Muscle of leg (tissue), 16 donors: ENCODE measurements at places on chromosomes 5 and 9.

DNA sequence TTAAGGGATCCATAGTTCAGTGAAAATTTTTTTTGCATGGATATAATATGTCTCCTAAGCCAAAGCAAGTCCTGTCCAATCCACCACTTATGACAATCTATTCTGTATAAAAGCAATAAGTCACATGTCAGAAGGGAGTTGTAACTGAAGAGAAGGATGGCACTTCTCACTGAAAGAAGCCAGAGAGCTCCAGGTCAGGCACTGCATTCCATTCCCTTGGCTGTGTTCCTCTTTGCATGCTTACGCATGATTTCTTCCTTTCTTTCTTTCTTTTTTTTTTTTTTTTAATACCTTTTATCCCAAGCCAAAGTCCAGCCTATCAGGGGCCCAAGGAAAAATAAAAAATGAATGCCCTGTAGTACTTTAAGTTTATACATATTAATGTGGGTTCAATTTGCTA is 39.8 kb downstream of the MAMDC2 start:
- no peak for DNase-seq

DNA sequence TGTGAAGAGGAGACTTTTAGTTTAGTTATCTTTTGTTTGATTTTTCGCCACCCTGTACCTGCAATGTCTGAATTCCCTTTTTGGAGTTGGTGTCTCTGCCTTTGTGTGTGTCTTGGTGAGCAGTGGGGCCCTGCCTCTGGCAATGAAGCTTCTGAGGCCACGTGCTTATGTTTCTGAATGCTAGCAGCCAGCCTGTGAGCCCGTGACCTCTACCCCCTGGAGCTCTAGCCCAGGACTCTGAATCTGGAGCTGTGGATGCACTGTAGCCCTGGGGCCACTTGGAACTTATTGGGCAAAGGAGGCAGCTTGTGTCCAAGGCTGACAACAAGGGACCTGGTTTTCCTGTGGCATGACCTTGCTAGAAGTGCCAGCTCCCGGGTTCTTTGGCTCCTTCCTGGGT is 19.4 kb downstream of the ENTREP1 start:
- no peak for DNase-seq

GRCh38 chr9:14270358-14271092 is 43.4 kb downstream of the NFIB start:
- peak; percentile 95 for DNase-seq

DNA sequence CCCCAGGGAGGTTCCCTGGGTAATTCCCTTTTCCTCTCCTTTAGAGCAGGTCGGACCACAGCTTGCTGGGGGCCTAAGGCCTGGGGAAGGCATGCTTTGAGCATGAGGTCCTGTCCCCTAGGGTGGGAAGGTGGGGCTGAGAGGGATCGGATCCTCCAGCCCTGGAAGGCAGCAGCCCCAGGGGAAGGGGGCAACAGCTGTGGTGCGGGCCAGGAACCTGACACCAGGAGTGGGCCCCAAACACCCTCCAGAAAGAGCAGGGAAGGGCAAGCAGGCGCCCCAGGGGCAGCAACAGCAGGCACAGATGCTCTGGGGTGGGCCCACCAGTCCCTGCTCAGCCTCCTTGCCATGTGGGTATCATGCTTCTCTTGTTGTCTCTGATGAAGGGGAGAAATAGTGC is 3.2 kb upstream of the CORO2A start:
- no peak for DNase-seq

DNA sequence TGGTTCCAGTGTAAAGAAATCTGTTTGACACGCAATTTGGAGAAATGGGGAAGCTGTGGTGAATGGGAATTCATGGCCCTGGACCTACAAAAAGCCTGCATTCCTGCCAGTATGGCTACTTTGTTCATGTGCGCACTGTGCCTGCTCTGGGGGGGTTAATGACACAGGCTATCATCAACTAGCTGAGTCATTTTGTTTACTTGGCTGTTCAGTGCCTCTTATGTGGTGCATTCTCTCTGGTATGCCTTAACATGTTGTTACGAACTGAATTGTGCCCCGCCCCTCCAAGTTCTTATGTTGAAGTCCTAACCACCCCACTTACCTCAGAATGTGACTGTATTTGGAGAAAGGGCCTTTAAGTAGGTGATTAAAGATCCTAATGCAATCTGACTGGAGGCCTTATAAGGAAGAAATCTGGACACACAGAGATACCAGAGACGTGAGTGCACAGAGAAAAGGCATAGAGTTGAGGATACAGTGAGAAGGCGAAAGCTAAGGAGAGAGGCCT is 20.4 kb upstream of the UBAP1 start:
- no peak for DNase-seq

DNA sequence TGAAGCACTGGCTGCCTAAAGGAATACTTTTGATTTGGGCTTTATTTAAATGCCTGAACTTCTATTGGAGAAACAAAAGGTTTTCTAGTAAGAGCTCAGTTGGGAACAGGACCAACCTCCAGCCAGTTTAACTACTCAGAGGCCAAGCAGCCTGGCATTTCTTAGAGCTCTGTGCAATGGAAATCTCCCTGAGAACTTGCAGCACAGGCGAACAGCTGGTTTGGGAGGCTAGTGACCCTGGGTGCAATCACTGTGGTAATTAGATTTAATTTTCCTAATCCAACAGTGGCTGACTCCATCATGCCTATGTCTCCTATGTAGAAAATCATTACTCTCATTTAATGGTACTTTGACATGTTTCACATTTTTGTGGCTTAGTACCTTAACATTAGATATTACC is 1.0 kb upstream of the CDH6 start:
- no peak for DNase-seq

DNA sequence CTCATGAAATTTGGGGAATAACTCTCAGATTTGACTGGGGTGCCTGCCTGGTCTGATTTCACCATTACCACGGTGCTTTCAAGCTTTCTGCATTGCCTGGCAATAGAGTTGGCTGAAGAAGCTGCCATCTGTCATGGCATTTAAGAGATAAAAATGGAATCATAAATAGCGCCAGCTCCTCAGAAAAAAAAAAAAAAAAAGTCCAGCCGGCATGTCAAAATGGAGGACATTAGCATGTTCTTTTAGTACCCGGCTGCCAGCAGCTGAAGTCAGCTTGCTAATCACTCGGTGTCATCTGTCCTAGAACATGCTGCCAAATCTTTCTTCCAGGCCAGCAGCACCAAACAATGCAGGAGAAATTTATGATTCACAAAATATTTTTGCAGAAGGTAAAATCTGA is 57.7 kb upstream of the CER1 start:
- DNase-seq = peak; percentile 91

DNA sequence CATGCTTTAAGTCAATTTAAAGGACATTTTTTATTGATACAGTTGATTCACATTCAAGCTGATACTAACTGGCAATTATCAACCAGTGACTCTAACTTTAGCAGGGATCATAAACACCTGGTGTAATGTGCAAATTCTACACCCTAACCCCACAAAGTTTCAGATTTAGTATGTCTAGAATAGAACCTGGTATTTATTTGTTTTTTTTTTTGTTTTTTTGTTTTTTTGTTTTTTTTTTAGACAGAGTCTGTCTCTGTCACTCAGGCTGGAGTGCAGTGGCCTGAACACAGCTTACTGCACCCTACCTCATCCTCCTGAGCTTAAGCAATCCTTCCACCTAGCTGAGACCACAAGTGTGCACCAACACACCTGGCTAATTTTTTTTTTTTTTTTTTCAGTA is 311.2 kb upstream of the SEMA6A start:
- no peak for DNase-seq

GRCh38 chr5:34603378-34603777 is 52.8 kb upstream of the RAI14 start:
- no peak for DNase-seq

DNA sequence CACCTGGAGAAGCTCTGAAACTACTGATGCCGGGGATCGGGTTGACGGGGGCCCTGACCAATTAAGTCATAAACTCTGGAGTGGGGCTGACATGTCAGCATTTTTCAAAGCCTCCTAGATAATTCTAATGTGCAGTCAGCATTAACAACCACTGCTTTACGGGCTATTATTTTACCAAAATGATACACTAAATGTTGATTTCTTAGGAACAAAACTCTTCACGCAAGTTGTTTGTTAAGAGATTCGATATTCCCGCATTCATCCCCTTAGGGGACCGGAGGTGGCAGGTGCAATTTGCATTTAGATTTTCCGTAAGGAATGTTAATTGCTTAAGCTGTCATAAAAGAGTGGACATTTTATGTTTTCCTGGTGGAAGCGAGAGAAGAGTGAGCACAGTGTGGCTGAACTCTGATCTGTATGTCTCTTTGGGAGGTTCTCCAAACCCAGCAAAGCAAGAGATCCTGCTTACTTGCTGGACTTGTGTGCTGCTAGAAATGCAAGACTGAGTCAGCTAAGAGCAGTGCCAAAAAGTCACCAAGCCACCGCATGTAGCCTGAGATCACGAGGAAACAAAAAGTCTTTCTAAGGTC is 77.6 kb downstream of the UGCG start:
- DNase-seq = peak; percentile 49

DNA sequence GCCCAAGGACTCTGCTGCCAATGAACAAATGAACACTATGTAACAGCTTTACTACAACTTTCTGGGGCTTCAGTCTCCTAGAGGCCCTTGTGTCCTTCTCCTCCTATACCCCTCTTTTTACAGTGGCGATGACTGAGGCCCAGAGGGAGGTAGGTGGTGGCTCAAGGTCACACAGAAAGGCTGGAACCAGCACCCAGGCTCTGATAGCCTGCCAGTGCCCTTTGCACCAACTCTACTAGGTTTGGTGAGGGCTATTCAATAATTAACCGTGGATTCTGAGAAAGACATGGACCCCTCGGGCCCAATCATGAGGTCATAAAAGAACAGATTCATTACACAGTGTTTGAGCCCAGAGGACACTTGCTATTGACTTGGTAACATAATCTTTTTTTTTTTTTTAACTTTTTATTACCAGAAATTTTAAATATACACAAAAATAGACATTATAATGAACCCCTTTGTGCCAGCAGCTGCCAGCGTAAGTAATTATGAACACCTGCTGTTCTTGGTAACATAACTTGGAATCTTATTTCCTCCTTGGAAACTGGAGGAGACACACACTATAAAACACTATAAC is 6.1 kb upstream of the ALDH1B1 start:
- DNase-seq = no peak

- DNase-seq = no peak
Measured at GRCh38 chr9:124686918-124687317, 84.2 kb downstream of the NR6A1 start.

DNA sequence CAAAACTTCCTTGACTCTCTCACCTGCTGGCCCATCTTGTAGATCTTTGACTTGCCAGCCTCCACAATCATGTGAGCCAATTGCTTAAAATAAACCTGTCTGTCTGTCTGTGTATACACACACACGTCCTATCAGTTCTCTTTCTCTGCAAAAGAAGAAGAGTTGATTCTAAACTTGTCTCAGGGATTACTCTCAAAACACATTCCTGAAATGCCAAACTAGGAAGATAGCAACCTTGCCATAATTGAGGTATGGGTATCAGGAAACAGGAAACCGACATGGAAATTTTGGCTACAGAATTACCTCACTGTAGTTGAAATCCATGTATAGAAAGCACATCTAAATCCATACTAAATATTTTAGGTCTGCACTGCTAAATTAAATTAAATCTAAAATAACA is 483.4 kb downstream of the PLK2 start:
- no peak for DNase-seq

- no peak for DNase-seq
Measured at GRCh38 chr5:125142458-125142857, 396.0 kb upstream of the ZNF608 start.

GRCh38 chr9:105047742-105048041 is 119.7 kb upstream of the ABCA1 start:
- DNase-seq = no peak

DNA sequence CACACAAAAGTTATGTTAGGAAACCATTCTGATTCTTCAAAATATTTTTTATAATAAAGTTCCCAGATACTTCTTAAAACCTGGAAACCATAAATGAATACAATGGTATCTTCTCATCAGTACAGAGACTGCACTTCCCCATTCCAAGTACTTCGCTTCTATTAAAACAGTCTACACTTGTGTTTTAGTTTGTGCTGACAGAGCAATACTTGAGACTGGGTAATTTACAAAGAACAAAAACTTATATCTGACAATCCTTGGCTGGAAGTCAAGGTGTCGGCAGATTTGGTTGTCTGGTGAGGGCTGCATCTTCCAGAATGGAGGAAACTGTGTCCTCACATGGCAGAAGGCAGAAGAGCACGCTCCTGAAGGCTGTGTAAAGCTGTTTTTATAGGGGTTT is 70.1 kb downstream of the RFX3 start:
- DNase-seq = peak; percentile 13
